ENCODE measurements at places on chromosomes 4 and X. TPM values are rescaled to one million over a fixed set of nuclear protein-coding genes. Genes with fewer than 3 reads are reported as not detected.

Gene CD40LG
- total RNA-seq = 0.10 TPM

Gene TENM3
- 10.2 TPM for total RNA-seq

Gene AKAP14
- not detected for total RNA-seq

Gene PF4V1
- total RNA-seq = not detected

Gene CT45A5
- total RNA-seq = not detected

Gene MAP3K15
- 0.49 TPM for total RNA-seq

Gene CLDN22
- not detected for total RNA-seq
